8988T (cell line): ENCODE measurements at places on chromosomes 4 and X.

DNA sequence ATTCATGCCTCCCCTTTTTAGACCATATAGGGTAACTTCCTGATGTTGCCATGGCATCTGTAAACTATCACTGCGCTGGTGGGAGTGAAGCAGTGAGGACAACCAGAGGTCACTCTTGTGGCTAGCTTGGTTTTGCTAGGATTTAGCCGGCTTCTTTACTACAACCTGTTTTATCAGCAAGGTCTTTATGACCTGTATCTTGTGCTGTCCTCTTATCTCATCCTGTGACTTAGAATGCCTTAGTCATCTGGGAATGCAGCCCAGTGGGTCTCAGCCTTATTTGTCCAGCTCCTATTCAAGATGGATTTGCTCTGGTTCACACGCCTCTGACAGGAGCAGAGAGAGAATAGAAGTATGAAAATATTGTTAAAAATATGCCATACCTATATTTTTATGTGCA, 355.7 kb downstream of the ADGRL3 start:
- DNase-seq, result no peak

DNA sequence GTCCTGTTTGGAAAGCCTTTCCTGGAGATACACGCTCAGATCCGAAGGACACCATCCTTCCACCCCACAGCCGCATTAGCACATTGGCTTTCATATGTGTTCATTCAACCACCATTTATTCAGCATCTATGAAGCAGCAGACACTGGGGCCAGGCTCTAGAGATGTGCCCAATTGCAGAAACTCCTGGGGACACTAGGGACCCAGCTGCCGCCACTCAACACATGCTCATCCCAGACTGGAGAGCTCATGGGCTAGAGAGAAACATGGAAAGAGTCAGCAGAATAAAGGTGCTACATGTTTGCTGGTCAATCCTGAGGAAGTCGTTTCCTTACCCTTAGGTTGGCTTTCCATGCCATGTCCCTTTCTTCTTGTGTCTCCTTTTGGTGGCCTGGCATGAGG, 7.6 kb downstream of the CTAG1A start:
- no peak for DNase-seq

DNA sequence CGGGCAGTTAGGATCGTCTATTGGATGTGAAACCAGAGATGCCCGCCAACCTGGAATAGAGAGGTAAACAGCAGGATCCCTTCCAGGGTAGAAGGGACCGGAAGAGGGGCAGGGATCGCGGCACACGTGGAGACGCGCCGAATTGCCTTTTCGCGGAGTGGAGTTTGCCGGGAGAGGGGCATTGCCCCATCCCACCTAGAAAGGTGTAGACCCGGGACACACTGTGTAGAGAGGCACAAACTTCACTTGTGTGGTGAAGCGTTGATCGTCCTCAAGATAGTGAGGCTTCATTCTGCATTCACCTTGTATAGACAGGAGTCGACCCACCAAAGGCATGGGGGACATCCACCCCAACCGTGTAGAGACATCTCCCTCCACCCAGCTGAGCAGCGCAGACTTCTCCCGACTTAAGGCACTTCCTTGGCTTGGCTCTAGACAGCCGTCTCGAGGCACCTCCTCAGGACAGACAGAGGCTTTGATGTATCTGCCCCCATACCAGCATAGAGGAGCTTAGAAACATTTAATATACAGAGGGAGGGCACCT, 410 bp downstream of the GNL3L start:
- no peak for DNase-seq

DNA sequence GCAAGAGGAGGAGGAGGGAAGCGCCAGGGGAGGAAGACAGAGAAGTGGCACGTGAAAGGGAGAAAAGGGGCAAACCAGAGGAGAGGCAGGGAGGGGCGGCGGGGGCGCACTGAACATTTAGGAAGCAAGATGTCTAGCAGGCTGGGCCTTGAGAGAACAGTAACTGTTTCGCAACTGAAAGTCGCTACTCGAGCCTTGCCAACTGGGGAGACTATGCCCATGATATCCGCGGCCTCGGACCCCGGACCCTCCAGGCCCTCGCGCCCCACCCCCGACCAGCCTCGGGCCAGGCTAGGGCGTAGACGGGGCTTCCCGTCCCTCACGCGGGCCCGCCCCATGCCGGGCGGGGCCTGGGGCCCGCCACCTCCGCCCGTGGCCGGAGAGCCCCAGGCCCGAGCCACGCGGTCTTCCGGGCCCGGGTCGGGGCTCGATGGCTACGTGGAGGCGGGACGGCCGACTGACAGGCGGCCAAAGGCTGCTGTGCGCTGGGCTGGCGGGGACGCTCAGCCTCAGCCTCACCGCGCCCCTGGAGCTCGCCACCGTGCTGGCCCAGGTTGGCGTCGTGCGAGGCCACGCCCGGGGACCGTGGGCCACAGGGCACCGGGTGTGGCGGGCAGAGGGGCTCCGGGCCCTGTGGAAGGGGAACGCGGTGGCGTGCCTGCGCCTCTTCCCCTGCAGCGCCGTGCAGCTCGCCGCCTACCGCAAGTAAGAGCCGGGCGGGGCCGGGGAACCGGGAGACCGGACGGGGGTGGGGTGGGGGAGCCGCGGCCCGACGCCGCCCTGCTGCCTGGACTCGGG, at the start of gene SLC25A43:
SLC25A43 (plus strand) TSS at position 363 of the 798 bp plus-strand sequence; CDS start at position 431, 68 bp downstream.
- peak; percentile 54 for DNase-seq

- no peak for DNase-seq
Observed at GRCh38 chr4:38313175-38313574, 350.8 kb upstream of the KLF3 start.

GRCh38 chr4:20192736-20193135, 59.0 kb upstream of the SLIT2 start:
- DNase-seq, result no peak

DNA sequence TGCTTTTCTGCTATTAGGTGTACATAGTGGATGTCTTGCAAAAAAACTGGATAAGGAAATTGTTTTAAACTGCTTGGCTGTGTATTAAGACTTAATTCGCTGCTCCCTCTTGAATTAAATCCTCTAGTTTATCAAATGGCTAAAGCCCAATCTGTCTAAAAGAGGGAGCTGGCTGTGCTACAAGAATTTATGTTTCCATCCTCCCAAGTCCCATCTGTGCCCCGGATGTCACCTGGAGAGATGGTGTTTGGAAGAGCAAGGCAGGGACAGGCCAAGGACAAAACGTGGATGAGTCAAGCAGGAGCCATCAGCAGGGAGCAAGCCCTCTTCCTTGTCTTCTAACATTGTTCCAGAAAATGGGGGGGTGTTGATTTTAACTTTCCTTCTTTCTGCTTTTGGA, 171.3 kb upstream of the LCORL start:
- no peak for DNase-seq

DNA sequence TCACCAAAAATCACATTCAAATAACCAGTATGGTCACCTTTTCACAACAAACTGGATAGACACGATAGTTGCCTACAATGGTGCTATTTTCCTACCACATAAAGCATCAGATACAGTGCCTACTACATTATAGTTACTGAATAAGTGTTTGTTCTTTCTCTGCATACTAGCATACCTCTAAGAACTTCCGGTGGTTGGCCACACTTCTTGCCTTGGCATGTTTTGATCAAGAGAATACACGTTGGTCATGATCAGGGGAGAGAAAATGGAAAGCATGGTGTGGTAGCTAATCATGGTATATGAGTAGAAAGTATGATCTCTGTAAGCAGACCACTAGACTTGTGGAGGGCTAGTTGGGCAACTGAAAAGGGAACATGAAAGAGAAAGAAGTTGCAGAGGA, 322.8 kb upstream of the DIAPH2 start:
- DNase-seq, result no peak

GRCh38 chrX:18160369-18160768, 60.3 kb downstream of the BEND2 start:
- no peak for DNase-seq
